ENCODE measurements at places on chromosomes 4 and X.

GRCh38 chr4:40003986-40004385 lies 26.3 kb upstream of the PDS5A start:
- no peak for DNase-seq

DNA sequence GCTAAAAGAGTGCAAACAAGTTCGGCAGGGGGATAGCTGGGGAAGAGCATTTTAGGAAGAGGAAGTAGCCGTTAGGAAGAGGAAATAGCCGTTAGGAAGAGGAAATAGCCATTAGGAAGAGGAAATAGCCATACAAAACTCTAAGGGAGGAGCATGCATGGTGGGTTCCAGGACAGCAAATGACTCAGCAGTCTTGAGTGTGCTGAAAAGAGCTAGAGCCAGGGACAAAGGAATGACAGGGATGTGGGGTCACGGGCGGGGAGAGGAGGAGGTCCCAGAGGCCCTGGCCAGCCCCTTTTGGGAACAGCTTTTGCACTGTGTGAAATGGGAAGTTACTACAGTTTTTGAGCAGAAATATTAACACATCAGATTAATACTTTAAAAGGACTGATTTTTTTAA lies 882.6 kb downstream of the TRIML1 start:
- DNase-seq = no peak

DNA sequence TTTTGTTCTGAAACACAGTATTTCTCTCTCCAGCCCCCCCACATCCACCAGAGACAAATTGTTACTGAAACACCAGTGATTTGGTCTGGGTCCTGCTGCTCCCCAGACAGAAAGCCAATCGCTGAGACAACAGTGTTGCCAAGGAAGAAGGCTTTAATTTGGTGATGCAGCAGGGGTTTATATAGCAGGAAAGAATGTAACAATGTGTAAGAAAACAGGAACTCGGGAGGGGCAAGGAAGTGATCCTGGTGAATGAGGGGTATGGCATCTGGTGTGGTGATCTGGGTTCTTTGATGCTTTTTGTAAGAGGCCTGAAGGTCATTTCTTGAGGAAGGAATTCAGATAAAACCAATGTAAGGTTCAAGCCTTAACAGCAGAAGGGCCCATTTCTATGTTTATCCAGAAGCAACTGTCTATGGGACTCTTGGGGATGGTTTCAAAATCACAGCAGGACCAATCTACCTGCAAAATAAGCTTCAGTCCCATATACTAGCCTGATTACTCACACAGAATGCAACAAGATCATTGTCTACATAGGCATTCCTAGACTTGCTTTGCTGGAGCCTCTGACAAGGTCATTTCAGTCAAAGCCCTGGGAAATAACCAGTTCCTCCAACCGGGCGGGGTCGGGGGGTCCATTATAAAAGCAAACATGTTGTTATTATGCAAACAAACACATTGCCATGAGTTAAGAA lies 445.2 kb upstream of the ZFP42 start:
- DNase-seq = no peak

DNA sequence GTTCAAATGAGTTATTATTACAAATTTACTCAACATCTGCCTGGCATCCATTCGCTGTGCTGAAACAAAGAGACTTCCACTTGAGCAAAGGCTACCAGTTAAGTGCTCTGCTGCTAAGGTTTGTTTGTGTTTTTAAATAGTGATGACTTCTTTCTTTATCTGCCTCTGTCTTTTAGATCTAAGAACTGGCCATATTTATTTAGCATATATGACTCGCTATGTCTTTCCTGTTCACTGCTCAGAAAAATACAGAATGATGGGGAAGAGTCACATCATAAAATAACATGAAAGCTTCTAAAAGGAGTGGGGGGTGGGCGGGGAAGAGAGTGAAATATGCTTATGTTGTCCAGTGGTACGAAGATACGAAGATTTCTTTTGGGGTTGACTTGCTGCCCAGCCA lies 322.2 kb downstream of the GPAT3 start:
- DNase-seq = no peak

DNA sequence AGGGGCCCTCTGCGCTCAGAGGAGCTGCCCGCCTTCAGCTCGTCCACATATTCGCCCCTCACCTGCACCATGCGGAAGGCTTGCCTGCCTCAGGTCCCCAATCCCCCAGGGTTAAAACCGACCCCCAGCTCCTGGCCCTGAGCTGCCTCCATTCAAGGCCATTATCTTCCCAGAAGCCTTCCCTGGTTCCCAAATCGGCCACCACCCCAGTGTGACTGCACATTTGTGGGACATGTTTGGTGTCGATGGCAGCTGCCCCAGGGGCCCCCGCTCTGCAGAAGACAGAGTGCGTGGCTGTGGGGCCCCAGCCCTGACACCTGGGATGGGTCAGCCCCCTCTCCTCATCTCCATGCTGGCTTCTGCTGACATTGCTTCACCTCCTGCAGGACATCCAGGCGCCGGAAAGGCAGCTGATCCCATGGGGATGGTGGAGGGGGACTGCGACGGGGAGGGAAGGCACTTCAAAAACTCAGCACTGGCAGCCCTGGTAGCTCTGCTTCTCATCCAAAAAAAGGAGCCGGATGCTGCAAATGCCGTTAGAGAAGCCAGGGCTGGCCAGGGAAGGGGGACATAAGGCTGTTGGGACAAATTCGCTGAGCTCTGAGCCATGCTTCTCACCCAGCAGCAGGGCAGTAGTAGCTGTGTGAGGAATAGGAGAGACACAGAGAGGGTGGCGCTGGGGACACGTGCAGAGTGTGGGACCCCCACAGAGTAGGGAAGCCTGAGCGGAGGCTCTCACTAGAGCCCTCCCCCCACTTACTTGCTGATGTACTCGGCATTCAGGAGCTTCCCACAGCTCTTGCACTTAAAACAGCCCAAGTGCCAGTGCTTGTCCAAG lies 78.5 kb downstream of the ABLIM2 start:
- DNase-seq = no peak

Data from NCI-H1417 treated with DMSO at 0.1 percent for 48 hours (cell line).